Stimulated activated CD4-positive, alpha-beta T cell treated with anti-CD3 and anti-CD28 coated beads, TNF-alpha, amount 100 ng/mL, for 1 hour (primary cell): ENCODE measurements at places on chromosomes 1 and 21.

DNA sequence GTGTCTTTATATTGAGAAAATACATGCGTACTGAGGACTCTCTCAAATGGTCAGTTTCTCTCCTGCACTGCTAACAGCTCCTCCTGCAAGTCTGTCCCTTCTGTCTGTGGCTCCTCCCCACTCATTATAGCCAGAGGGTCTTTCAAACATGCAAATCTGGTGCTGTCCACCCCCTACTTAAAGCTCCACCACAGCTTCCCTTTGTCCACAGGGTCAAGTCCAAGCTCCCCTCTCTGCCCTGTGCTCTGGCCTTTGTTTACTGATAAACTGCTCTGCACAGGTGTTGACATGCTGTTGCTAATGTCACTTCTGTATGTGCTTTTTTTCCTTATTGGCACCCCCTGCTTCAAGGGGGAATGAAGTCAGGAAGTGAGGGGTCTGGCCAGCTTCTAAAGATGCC is 47.7 kb upstream of the GPR37L1 start:
- DNase-seq = no peak

- DNase-seq = no peak
These were observed 65.4 kb downstream of the UBIAD1 start for GRCh38 chr1:11338284-11338924.

DNA sequence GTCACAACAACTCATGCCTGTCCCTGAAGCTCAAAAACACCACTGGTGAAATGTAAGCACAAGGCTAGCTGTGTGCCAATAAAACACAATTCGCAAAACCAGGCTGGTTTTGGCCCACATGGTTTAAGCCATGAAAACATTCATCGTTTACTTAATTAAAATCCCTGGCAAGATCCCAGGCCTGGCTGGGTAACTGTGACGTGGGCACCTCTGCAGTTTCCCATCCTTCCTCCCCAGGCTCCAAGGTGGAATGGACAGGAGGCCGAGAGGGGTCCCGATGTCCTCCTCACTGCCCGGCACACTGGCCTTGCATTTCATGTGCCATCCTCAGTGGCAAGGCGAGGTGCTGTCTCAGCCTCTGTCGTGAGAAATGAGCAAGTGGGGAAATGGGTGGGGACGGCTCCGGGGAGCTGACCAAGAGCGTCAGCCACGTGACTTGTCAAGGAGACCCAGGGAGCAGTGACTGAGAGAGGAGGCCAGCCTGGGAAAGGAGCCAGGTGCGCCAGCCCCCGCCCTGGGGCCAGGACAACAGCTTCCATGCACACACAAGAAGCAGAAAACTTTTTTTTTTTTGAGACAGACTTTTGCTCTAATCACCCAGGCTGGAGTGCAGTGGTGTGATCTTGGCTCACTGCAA is 153.1 kb upstream of the RAB4A start:
- no peak for DNase-seq

DNA sequence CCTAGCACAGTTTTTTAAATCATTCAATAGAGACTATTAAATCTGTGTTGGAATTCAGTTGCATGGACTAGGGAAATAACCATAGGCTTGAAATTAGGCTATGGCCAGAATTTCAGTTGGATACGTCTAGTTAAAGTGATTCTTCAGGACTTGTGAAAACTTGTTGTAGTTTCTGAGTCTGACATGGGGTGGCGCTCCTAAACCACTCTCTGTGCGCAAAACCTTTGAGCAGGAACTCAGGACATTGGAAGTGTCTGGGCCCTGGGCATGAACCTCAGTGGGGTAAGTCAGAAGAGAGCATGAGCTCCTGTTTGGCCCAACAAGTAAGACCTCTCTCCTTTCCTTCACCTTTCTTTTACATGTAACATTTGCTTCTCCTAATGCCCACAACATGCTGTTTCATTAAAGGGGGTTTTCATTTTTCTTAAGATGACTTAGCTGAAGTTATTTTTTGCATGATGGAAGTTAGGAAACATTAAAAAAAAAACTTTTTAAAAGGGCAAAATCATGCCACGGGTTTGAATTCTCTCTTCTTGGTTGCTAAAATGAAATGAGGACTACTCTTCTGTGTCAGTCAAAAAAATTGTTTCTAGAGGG is 17.1 kb upstream of the CCDC190 start:
- no peak for DNase-seq

GRCh38 chr1:230270185-230270558 is 156.0 kb downstream of the PGBD5 start:
- DNase-seq = no peak

DNA sequence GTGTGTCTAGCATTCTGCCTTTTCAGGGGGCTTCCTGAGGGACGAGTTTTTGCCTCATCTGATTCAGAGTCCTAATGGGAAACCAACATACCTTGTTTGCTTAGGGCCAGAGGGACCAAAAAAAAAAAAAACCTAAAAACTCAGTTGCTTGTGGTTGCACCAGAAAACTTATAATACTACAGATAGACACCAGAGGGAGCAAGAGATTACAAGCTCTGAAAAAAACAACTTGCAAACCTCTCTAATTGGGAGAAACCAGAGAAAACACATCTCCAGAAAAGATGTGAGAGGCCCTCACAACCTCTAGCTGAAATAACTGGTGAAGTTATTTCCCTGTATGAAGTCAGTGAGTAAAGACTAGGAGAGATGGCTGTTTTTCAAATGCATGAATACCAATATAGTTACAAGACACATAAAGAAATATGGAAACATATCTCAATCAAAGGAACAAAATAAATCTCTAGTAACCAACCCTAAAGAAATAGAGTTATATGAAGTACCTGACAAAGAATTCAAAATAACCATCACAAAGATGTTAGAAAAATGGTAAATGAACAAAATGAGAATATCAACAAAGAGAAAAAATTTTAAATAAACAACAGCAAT is 233.7 kb upstream of the NFIA start:
- no peak for DNase-seq

DNA sequence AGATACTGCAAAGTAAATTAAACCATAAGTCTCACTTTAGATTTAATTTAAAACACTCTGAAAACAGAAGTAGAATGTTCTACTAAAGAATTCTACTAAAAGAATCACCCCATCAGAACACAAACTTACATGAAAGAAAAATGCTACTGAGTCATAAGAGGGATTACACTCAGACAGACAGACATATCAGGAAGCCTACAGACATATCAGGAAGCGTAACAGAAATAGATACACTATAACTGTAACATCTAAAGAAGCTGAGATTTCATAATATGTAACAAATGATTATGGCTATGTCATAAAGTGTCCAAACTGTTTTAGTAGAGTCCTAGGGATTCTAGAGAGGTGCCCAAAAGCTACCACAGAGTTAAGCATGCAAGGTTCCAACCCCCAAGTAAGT is 23.9 kb downstream of the FOXJ3 start:
- no peak for DNase-seq

DNA sequence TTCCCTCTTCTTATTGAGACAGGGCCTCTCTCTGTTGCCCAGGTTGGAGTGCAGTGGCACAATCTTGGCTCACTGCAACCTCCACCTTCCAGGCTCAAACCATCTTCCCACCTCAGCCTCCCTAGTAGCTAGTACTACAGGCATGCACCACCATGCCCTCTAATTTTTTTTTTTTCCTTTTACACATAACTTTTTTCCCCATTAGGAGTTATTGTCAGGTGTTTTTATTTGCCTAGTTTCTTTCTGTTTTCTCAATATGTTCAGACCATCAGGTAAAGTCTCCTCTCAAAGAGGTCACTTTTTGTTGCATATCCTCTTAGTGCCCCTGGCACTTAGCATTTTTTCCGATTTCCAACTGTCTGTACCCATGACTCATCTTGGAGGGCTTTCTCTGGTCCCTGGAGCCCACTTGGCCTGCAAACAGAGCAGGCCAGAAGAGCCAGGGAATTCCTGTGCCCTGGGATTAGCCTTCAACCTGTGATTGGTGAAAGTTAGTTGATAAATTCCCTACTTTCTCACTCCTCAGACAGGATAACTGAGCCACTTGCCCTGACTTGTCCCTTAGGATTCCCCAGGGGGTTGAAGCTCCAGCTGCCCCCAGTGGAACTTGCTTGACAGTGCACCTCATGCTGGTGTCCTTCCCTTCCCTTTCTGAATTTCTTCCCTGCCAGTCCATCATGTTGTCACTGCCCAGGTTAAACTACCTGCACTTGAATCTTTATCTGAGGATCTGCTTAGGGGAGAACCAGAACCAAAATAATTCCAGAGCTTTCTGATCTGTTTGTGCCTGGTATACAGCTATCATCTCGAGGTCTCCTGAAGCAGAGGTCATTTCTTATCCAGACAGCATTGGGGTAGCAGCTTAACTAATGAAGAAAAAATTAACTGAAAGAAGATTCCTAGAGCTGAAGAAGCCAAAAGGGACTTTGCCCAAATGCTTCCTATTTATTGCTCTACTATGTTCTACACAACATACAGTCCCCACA is 2.4 kb downstream of the NTPCR start:
- no peak for DNase-seq

DNA sequence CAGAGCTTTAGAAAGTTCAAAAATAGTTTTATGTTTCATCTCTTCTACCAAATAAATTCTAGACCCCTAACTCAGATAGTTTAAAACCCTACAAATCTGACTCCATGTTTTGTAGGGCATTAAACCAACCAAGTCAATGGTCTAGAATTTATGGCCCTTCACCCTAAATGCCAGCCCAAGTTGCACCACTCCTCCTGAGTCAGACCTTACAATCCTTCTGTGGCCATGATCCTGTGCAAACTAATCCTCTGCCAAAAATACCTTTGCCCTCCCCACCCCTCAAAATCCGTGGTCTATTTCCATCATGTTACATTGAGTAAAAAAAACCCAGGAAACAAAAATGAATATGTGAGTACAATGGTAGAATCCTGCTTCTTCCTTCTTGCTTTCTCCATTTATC is 179.3 kb downstream of the NR5A2 start:
- no peak for DNase-seq

- no peak for DNase-seq
These were observed 64.7 kb downstream of the SCCPDH start for GRCh38 chr1:246788895-246789338.

DNA sequence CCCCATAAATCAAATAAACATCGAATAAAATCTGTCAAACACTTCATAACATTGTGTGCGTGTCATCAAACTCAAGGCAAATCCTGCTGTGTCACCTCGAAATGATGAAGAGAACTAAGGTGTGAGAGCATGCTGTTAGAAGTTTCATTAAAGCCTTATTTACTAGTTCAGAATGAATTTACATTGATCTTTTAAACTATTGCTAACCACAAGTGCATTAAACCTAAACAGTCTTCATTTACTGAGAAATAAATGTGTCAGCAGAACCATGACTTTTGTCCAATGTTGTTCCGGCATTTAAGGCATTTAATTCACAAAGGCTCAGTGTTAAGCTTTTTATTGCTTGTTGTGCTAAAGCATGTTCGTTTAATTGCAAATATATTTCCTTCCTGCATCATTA is 474.4 kb downstream of the SETD4 start:
- DNase-seq = no peak

DNA sequence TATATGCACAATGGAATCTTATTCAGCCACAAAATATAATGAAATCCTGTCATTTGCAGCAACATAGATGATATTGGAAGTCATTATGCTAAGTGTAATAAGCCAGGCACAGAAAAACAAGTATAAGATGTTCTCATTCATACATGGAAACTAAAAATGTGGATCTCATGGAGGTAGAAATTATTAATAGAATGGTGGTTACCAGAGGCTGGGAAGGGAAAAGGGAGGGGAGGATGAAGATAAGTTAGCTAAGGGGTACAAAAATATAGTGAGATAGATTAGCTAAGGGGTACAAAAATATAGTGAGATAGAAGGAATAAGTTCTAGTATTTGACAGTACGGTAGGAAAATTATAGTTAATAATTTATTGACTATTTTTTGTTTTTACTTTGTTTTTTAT is 27.9 kb downstream of the LIN9 start:
- DNase-seq = no peak

GRCh38 chr1:207427832-207428585 is 26.1 kb upstream of the CR2 start:
- DNase-seq = no peak

DNA sequence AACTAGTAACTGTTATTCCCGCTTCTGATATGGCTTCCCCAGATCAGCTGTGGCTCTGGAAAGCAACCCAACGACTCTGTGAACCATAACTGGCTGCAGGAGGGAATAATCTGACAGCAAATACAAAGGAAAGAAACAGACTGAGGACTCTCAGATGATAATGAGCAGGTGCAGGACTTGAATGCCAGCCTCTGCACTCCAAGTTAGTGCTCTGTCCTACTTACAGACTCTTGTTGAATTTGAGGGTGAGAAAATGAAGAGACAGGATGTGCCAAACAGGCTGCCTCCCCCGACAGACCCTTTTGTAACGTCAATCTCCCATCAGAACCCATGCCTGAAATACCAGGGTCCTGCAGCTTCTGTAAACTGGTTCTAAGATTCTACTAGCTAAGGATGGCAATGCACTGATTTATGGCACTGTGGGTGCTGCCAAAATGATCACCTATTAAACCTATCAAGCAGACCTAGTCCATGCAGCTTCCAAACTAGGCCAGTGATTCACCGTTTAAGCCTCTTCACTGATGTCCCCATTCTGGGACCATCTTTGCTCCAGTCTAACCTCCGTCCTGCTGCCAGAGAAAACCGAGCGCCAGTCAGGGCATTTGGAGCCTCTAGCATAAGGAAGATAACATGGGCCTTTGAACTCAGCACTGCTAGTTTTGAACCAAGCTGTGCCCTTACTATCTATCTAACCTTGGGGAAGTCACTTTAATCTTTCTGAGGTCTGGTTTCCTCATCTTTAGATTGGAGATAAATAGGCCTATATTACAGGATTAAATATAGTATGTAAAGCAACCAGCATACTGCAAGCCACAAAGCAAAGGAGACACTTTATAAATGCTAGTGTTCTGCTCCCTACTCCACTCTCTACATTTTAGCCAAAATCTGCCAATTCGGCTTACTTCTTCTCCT is 4.8 kb downstream of the MKNK1 start:
- DNase-seq = no peak

DNA sequence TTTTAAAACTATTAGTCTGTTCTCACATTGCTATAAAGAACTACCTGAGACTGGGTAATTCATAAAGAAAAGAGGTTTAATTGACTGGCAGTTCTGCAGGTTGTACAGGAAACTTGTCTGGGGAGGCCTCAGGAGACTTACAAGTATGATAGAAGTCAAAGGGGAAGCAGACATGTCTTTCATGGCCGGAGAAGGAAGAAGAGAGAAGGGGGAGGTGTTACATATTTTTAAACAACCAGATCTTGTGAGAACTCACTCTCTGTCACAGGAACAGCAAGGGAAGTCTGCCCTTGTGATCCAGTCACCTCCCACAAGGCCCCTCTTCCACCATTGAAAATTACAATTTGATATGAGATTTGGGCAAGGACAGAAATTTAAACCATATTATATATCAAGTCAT is 55.9 kb downstream of the CLIC4 start:
- no peak for DNase-seq

DNA sequence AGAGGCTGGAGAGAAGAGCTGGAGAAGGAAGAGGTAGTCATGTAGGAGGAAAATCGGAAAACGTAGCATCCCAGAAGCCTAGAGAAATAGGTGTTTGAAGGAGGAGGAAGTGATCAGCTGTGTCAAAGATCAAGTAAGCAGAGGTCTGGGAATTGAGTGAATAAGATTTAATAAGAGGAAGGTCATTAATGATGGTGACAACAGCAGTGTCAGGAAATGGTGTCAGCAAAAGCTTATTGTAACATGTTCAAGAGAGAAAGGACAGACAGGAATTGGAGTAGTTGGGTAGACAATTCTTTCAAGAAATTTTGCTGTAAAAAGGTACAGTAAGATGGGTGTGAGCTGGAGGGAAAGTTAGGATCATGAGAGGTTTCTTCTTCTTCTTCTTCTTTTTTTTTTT is 41.6 kb upstream of the SLC6A9 start:
- DNase-seq = no peak

- DNase-seq = no peak
These were observed 23.1 kb downstream of the DYRK3 start for GRCh38 chr1:206658264-206658980.

GRCh38 chr1:221740993-221741702 is 741 bp downstream of the DUSP10 start:
- no peak for DNase-seq
